ENCODE measurements at places on chromosomes 3 and 15.

GRCh38 chr3:58999134-58999773 is 50.6 kb downstream of the CFAP20DC start:
- DNase-seq: no peak

GRCh38 chr15:80948651-80949292 is 40.8 kb downstream of the MESD start:
- DNase-seq: no peak

- no peak for DNase-seq
These were observed 93.0 kb downstream of the PGPEP1L start for GRCh38 chr15:98914626-98915025.

GRCh38 chr3:13479332-13479581 is 849 bp upstream of the HDAC11 start:
- DNase-seq: peak; percentile 22

DNA sequence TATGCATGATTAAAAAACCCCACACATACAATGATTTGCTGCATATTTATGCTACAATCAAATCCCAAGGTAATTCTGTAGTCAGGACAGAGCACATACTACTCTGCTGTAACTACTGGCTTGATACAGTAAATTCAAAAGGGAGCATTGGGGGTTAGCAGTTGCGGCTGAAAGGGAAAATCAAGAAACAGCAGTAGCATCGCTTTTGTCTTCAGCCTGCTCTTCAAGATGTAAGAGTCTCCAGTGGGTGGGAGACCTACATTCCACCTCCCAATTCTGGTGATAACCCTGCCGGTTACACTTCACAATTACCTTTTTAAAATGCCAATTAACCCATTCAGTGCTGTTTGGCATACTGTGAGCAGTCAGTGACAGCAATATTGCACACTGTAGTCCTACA is 259.4 kb downstream of the NR2F2 start:
- DNase-seq: no peak

- DNase-seq: no peak
These were observed 204.2 kb downstream of the PDCD6IP start for GRCh38 chr3:34002569-34003100.

DNA sequence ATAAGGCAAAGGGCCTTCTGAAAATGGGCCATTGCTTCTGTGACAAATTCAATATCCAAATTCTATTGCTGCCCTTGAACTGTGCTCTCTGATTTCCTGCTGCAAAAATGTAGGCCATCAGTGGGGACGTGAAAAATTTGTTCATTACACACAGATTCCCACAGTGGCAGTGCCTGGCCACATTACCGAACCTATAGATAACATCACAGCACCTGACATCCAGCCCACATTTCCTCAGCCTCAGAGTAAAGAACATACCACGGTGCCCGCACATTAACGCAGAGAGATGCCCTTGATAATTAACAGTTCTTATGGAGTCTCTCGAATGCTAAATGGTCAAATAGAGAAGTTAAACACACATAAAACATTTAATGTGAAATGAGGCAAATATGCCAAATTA is 931.6 kb upstream of the CFAP20DC start:
- no peak for DNase-seq

DNA sequence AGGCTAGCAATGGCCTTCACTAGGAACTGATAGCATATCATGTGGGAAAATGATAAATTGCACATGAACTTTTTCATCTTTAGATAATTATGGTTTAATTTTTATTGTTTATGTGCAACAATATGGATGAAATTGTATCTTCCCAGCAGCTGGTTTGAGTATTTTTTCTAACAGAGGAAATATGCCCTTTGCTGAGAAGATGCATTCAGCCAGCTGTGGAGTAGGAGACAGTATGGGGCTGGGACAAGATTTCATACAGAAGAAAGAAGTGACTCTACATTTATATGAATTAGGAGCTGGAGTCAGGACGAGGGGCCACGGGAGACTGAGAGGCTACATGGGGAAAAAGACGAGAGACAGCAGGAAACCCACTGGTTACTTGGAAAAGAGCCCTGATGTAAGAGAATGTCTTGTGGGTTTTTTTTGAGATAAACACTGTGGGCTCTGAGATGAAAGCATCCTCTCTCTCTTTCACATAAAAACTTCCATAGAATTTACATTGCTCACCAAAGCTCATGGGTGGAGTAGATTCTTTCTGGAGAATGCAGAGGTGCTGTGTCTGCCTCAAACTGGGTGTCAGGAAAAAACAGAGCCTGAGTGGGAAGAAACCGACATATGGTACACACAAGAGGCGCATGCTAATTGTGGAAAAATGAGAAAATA is 115.2 kb upstream of the PDZRN3 start:
- no peak for DNase-seq

DNA sequence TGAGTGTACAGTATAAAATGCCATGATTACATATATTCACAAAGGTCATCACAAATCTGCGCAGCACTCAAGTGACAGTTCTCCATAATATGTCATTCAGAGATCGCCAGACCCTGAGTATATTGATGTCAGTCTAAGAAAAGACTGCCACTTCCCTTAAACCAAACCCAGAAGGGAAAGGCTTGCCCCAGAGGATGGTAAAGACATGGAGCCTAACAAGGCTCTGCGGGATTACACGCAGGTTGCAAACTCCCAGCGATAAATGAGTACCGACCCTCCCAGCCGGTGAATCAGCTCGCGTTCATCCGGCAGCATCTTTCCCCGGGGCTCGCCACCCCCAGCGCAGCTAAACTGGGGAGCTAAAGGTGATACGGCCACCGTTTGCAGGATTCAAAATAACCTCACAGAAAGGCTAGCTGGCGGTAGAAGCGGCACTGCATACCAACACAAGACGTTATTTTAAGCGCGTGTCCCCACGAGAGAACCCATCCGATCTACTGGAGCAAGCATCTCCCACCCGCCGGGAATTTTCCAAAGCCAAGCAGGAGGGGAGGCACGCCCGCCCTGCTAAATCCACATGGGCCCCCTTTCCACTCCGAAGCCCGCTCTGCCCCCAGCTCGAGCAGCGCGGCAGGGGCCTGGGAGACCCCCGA is 643 bp downstream of the MYO5A start:
- DNase-seq: peak; percentile 30

- no peak for DNase-seq
These were observed 62.1 kb downstream of the PRICKLE2 start for GRCh38 chr3:64163019-64163754.

- DNase-seq: no peak
These were observed 20.3 kb downstream of the SHOX2 start for GRCh38 chr3:158085931-158086330.

GRCh38 chr3:15404767-15405166 is 22.6 kb downstream of the METTL6 start:
- no peak for DNase-seq

- DNase-seq: no peak
These were observed 366.0 kb downstream of the PTPRG start for GRCh38 chr3:61927332-61927731.

DNA sequence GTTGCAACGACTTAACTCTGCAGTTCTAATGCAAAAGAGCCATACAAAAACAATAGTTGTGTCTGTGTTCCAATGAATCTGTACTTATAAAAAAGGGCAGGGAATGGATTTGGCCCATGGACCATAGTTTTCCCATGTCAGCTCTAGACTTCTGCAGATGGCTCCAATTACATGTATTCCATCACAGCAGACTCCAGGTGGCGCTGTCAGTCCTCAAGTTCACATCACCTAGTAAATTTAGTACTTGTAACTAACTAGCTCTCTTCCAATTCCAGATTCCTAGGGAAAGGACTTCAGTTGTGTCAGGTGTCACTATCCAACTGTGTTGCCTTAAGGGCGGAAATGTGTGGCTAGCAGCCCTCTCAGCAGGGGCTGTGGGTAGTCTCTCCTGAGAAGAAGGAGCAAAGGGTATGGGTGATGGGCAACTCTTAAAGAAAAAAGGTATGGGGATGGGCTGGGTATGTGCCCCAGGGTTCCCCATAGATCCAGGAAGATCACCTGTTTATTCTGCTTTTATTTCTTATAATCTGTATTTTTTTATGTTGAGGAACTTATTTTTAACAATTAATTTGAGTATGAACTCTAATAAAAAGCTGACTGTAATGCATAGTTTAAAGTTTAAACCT is 36.2 kb downstream of the BBS4 start:
- peak; percentile 59 for DNase-seq
